ENCODE measurements at places on chromosomes 5 and 9.

DNA sequence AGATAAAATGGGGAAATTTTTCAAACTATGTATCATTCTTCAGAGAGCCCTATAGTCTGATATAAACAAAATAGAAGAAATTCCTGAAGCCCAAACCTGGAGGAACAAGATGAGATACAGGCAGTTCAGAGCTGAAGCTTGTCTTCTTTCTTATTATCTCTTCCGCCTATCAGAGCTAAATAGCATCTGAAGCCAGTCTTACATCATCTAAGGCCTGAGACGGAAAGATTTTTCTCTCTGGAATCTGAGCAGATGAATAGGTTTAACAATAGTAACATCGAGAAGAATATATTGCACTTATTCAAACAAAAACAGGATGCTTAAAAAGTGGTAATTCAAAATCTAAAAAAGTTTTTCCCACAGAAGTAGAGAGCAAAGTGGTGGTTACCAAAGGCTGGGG is 59.8 kb downstream of the LPAR1 start:
- no peak for DNase-seq

GRCh38 chr9:132024589-132024988 is 55.1 kb downstream of the MED27 start:
- DNase-seq: no peak

GRCh38 chr5:177092178-177093081 is 5.7 kb downstream of the FGFR4 start:
- no peak for DNase-seq

DNA sequence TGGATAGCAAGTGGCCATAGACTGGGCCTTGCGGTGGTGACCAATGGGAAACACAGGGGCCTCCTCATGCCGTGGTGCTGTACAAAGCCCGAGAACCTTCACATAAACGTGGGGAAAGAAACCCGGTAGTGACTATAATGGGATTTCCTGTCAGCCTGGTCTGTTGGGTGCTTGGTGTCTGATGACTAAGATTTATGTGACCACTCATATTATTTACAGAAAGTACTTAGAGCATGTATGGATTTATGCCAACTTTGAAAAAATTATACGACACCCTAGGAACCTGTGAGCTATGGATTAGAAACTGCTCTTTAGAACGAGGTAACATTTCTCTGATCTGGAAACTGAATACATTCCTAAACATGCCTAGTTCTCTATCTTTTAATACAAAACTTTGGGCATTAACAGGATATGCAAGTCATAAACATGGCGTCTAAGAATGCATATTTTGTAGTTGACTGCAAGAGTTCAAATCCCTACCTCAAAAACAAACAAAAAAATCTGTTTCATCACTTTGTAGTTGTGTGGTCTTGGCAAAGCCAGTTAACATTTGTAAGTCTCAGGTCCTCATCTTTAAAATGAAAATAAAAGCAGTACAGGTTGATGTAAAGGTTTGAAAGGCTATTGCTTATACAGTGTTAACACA is 85.4 kb downstream of the TMEM167A start:
- no peak for DNase-seq

DNA sequence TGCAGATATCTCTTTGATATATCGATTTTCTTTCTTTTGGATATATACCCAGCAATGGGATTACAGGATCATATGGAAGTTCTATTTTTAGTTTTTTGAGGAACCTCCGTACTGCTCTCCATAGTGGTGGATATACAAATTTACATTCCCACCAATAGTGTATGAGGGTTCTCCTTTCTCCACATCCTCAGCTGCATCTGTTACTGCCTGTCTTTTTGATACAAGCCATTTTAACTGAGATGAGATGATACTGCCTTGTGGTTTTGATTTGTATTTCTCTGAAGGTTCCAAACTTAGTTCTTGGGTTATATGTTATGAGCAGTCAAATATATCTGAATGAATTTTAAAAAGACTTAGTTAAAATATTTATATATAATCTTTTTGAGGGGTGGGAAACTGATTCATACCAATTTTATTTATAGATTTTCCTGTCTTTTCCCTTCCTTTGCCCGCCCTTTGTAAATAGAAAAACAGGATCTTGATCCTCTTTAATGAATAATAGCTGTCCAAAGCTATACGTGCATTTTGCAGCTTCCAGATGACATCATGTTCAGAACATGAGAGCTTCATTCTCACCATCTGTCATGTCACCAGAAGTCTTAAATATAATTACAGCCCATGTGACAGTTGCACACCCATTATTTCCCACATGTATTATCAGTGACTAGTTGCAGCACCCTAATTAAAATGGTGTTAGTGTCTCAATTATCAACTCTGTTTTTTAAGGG is 6.2 kb upstream of the ARHGEF28 start:
- DNase-seq: no peak

DNA sequence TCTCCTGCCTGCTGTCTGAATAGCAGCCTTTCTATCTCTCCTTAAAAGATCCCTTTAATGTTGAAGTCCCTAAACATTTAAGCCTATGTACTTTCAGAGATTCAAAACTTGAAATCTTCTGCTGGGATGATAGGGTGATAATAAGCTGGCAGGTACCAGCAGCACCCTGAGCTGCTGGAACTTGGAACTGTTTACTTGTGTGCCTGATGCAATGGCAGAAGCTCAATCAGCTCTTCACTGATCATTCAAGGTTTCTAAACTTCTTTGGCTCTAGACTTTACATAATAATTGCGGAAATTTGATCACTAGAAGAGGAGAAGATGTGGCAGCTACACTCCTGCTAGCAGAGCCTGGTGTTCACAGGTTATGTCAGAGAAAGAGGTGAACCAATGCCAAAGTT is 27.6 kb downstream of the MRPS27 start:
- DNase-seq: no peak

DNA sequence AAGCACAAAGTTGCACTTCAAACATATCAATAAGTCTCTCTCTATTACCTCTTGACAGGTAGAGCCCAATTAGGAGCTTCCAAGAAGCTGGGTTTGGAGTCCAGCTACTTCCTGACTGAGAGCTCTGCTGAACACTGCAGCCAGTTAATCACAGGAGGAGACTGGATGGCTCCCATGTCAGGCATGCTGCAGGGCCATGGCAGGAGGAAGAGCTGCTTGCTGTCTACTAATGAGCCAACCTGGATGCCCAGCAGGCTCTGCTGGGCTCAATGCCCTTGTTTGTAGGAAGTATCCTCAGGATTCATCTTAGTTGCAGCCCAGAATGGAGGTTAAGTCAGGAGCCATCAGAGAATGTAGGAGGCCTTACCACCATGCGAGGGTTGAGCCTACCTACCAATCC is 91.9 kb downstream of the TMEM215 start:
- DNase-seq: no peak

DNA sequence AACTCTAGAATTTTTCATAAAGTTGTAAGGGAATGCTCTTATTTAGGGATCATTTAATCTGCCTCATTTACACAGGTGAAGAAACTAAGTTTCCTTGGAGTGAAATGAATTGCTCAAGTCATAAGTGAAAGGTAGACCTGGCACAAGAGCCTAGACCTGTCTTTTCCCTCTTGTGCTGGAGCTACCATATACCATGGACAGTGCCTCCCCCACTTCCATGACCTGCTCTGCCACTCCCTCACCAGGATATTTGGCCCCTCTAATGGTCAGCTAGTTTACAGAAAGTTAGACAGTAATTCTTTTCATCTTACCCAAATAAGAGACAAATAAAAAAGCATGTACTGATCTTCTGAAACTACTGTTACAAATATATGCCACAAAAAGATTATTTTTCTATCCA is 105.5 kb upstream of the ACO1 start:
- DNase-seq: no peak

DNA sequence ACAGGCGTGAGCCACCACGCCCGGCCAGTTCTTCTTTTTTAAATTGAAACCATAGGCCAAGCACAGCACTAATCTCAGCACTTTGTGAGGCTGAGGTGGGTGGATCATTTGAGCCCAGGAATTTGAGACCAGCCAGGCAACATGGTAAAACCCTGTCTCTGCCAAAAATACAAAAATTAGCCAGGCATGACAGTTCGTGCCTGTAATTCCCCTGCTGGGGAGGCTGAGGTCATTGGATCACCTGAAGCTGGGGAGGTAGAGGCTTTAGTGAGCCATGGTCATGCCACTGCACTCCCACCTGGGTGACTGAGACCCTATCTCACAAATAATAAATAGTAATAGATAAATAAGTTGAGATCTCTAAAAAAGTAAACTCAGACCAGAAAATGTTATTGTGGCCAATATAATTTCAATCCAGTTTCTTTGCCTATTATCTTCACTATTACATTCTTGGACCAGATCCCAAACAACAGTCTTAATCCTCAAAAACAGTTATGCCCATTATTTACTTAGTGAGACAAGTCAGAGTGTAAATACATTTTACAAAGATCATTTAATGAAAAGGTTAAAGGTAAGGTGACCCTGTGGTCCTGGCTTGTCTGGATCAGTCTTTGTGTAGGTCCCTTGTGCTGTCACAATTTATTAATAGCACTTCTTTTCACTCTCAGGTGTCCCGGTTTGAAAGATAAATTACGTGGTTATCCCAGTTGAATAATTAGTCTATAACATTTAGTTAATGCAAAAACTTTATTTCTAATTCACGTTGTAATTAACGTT is 53.6 kb downstream of the RAB24 start:
- DNase-seq: no peak

DNA sequence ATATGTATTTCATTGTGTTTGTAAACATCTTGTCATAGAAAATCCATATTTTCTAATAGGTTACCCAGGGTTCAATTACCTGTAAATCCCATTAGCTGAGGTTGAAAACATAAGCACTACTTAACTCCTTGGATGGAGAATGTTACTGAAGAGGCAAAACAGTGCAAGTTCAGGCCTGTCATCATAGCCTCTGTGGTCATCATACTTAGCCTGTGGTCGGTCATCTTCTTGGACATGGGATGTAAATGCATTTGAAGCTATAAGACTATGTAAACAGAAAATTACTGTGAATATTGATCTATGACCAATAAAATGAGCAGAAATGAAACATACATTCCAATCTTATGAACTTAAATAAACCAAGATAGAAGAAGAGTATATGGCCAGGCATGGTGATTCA is 164.7 kb downstream of the CHSY3 start:
- no peak for DNase-seq

DNA sequence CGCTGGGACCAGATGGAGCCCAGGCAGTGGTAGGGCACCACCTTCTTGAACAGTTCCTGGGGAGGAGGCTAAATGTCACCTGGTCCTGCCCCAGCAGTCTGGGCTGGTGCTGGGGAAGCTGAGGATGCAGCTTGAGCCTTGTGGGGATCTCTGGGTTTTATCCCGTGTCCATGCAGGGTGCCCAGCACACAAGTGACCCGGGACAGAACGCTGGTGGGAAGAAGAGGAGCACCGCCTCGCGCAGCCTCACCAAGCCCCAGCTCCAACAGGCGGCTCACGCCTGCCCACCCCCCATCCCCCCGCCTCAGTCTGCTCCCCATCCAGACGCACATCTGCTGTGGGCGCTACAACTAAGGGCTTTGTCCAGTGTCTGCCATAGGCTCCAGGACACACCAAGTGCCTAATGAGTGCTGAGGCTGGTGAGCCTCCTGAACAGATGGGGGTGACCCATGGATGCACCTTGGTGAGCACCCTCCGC is 13.8 kb downstream of the RALGDS start:
- no peak for DNase-seq

GRCh38 chr9:95750725-95751519 is 124.6 kb upstream of the ERCC6L2 start:
- no peak for DNase-seq

GRCh38 chr5:73418244-73418691 is 30.3 kb downstream of the FOXD1 start:
- DNase-seq: no peak

GRCh38 chr5:56774957-56775356 is 40.4 kb upstream of the MAP3K1 start:
- no peak for DNase-seq

DNA sequence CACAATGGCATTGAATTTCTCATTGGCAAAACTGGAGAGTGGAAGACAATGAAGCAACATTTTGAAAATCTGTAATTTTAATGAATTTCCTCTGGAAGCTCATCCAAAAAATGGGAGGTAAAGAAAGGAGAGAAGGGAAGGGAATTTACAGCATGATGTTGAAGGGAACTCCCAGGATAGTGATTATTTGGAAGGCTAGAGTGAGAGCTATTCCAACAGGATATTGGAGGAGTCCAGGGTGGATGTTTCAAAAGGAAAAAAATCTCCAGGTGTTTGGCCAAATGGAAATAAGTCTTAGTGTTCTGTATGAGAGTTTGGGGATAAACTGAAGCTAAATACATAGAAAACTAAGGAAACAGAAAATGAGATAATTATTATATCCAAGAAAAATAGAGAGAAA is 106.2 kb downstream of the IZUMO3 start:
- DNase-seq: no peak

- no peak for DNase-seq
Observed at GRCh38 chr9:87657893-87658292, 68.0 kb upstream of the CTSL start.

DNA sequence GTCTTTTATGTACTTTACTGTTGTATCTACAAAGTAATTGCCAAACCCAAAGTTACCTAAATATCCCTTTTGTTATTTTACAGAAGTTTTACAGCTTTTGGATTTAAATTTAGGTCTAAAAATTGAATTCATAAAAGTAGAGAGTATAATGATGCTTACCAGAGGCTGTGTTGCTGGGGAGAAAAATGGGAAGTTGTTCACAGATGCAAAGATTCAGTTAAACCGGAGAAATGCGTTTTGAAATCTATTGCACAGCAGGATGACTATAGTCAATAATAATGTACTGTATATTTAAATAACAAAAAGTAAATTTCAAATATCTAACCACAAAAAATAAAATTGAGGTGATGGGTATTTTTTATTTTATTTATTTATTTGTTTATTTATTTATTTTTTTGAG is 2.6 kb upstream of the ANKRD18A start:
- no peak for DNase-seq

DNA sequence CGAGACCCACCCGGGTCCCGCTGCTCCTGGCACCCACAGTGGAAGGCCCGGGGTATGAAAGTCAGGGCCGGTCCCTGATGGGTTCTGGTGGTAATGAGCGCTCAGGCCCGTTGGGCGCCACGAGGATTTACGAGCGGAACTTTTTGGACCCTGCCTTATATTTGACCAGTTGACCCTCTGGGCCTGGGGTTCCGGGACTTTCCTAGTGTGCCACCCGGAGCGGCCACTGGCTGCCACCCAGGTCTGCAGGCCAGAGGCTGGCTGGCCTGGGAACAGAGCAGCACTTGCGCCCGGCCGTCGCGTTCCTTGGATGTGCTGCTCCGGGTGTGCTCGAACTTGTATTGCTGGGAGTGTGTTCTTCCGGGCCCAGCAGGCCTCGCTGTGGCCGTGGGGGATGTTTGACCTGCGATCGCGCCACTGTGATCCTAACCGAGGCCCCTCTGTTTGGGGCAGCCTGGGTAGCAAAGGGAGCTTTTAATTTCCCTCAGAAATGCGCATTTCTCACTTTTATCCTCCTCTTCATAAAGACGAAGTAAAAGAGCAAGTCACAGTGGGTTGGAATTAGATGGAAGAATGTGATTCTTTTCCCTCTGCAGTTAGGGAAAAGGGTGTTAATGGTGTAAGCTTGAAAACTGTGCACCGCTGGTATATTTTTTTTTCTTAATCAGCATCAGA is 1.2 kb downstream of the F2RL1 start:
- no peak for DNase-seq

- DNase-seq: no peak
Observed at GRCh38 chr9:101172616-101173015, 144.1 kb downstream of the PLPPR1 start.

Measured in OCI-LY7 (cell line).